ENCODE measurements at places on chromosomes 7 and 10.

DNA sequence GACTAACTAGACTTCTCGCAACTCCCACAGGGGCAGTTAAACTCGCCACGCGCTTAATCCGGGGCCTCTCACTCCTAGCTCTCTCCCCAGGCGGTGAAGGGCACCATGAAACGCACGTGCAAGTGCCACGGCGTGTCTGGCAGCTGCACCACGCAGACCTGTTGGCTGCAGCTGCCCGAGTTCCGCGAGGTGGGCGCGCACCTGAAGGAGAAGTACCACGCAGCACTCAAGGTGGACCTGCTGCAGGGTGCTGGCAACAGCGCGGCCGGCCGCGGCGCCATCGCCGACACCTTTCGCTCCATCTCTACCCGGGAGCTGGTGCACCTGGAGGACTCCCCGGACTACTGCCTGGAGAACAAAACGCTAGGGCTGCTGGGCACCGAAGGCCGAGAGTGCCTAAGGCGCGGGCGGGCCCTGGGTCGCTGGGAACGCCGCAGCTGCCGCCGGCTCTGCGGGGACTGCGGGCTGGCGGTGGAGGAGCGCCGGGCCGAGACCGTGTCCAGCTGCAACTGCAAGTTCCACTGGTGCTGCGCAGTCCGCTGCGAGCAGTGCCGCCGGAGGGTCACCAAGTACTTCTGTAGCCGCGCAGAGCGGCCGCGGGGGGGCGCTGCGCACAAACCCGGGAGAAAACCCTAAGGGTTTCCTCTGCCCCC, 19.5 kb downstream of the WNT8B start:
- DNase-seq, result peak; percentile 82

GRCh38 chr7:74379938-74380337, 73.8 kb upstream of the GTF2IRD1 start:
- no peak for DNase-seq

- no peak for DNase-seq
These were observed 173.6 kb downstream of the RNF133 start for GRCh38 chr7:122525355-122525754.

DNA sequence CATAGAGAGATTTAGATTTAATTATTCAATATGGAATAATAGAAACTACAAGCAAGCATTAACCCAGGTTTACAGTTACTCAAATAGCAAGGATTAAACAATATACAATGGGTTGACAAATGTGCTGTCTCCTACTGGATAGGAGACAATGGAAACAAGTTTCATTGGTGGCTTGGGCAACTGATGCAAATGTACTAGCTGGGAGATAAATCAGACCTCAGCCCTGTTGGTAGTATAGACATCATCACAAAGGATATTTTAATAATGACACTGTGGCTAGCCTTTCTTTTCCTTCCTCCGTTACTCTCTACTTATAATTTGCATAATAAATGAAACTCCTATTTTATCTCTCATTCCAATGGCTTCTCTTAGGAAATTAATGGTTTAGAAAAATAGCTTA, 96.5 kb upstream of the DKK1 start:
- DNase-seq, result no peak

DNA sequence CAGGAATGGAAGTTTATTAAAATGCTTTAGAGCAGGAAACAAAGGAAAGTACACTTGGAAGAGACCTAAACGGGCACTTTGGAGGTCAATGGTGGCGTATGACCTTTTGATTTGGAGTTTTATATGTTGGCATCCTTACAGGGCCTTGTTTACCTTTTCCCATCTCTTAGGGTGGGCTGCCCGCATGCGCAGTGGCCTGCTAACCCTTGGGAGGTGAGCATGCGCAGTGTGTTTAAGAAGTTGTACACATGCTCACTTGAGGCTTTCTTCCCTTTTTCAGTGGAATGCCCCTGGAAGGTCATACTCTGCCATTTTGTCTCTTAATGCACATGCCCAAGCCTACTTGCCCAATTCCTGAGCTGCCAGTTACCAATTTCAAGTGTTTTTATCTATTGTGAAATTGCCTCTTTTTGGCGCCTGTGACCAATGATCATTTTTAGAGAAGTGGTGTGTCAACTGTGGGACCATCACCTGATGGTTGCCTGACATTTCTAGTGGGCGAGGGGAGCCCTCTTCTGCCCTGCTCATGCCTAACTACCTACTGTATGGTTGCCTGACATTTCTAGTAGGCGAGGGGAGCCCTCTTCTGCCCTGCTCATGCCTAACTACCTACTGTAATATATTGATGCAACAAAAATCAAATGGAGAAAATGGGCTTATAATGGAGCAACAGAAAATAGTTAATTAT, 138.0 kb downstream of the PPP1R9A start:
- DNase-seq, result peak; percentile 71

DNA sequence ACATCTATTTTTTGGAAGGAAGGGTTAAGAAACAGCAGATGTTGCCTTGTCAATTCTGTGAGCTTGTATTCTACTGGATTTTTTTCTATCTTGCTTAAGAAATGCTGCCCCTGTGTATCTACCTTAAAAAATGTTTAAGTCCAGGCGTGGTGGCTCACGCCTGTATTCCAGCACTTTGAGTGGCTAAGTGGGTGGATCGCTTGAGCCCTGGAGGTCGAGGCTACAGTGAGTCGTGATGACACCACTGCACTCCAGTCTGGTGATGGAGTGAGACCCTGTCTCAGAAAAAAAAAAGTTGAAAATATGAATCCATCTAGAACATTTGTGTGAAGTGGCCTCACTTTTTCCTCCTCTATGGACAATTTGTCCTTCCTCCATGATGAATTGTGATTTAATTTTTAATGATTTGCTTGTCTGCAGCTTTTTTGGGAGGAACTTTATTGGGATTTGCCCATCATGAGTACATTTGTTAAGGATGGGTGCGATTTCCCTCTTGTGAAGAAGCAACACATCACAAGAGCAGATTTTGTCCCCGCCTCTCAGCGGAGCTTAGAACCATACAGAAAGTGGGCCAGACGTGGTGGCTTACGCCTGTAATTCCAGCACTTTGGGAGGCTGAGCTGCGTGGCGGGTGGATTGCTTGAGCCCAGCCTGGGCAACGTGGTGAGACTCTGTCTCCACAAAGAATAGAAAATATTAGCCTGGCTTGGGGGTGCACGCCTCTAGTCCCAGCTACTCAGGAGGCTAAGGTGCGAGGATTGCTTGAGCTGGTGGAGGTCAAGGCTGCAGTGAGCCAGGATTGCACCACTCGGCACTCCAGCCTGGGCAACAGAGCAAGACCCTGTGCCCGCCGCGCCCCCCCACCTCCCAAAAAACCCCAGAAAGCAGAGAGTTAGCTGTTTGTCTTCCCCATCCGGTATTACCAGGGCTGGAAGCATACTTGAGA, 57.7 kb downstream of the DNAJB6 start:
- no peak for DNase-seq

- DNase-seq, result no peak
These were observed 34.9 kb upstream of the PRSS1 start for GRCh38 chr7:142714375-142714774.

GRCh38 chr7:101969997-101970585, 152.7 kb downstream of the CUX1 start:
- DNase-seq, result no peak

DNA sequence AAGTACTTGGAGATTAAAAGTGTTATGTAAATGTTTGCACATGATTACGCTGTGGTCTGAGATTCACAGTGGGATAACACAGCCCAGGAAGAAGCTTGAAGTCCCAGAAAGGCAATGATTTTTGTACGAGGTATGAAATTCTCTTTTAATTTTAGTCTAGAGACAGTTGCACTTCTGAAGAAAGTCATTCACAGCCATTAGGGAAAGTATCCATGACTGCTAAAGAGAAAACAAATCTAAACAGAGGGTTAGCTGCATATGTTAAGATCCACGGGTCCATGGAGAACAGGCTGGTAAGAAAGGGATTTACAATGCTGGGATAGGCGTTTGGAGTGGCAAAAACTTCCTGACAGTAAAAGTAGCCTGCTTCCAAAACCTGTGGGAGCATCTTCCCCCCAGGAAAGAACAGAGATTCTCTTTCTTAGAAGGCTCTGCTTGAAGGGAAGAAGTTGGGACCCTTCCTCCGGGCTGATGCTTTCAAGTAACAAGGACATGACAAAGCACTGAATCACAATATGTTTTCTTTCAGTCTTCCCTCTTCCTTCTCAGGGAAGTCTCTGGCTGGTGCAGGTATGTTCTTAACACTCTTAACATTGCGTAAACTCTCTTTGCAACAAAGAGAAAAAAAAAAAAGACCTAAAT, 220.8 kb upstream of the CELF2 start:
- DNase-seq, result no peak

GRCh38 chr7:117715784-117716445, 157.3 kb downstream of the CTTNBP2 start:
- peak; percentile 47 for DNase-seq

- DNase-seq, result no peak
These were observed 110.4 kb downstream of the PKD1L1 start for GRCh38 chr7:47837826-47838225.

DNA sequence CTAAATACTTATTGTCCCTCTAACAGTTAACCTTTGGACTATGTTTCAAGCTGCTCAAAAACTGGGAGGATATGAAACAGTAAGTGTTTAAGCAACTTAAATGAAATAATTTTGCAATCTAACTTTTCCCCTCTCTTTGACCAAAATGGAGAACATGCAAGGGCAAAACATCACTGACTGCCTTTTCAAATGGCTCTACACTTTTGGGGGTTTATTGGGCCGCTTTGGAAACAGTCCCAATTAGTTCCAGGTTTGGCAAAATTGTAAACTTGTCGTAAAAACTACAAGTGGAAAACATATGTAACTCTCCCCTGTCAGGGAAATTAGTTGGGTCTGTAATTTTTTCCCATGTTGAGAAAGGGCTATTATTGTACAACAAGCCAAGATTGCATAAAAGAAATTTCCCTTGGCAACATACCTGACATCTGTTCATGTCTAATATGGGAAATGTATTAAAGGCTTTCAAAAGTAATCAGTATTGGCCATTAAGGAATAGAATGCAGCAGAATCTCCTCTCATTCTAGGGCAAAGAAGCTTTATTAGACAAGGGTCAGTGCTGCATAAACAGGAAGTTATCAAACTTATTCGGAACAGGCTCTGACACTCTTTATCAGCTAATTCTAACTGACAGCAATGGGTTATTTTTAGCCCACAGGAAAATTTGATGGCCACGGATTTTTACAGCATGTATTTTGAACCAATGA, 157.9 kb downstream of the ARID5B start:
- DNase-seq, result peak; percentile 59

DNA sequence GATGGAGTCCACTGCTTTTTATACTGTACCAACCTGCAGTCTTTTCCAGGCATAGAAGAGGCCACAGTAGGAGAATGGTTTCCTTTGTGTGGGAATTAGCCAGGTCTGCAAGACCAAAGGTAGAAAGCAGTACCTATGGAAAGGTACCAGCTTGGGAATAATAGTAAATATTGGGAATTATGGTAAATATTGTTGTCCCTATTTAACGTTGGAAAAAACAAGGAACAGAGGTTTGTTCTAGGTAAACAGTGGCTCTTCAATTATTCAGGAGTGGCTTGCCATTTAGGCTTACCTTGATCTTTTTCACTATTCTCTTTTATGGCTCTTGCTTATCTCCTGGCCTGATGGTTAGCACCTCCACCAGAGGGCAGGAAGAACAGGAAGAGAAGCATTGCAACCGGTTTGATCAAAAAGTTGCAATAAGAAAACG, 43.9 kb upstream of the GSAP start:
- DNase-seq, result peak; percentile 61

DNA sequence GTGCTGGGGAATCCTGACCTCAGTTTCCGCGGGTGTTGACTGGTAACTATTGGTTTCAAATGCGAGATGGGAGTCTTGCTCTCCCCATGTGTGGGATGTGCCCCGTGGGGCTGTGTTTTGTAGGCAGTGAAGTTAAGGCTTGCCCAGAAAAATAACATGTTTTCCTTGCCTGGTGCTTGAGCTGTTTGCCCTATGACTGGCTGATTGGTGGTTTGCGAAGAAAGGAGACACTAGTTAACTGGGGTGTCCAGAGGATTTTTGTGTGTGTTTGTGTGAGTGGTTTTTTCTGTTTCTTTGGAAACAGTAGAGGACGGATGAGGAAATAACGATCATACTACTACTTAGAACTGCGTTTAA, 61.9 kb downstream of the CREB5 start:
- no peak for DNase-seq

GRCh38 chr10:87842220-87842641, 21.1 kb downstream of the KLLN start:
- DNase-seq, result no peak

GRCh38 chr10:126957111-126957510, 51.9 kb downstream of the DOCK1 start:
- no peak for DNase-seq

DNA sequence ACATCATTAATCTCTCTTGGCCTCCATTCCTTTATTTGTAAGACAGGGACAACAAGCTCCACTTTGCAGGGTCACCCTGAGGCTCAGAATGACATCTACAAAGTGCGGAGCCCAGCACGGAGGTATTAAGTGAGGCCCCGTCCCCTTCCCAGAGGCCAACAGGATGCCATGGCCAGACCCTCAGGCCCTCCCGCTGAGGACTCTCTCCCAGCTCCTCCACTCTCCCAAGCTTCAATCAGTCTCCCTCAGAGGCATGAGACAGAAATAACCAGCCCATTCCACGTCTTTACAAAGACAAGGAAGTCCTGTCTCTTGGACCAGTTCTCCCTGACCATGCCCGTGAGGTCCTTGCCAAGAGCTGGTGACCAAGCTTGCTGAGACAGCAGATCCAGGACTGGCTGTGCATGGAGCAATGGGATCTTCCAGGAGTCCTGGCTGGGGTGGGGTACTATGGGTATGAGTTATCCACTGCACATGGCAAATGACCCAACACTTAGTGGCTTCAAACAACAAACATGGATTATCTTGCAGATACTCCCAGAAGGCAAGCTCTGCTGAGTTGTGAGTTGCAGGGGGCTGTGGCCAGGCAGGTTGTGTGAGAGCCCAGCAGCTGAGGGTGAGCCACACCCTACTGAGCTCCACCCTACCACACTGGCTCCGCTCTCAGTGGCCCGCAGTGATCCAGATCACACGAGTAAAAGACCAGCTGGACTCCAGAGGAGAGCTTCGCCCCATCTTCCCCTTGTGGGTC, 4.3 kb upstream of the PPIF start:
- peak; percentile 16 for DNase-seq

GRCh38 chr7:88015309-88015708, 81.3 kb downstream of the ADAM22 start:
- no peak for DNase-seq

GRCh38 chr7:49527182-49527581, 246.3 kb upstream of the VWC2 start:
- no peak for DNase-seq

Data from OCI-M1 (cell line).